NCI-H1417 (cell line): ENCODE measurements at places on chromosomes 2 and 18.
A peak's percentile ranks its signal among the peaks of the same experiment; 100 is the strongest.

DNA sequence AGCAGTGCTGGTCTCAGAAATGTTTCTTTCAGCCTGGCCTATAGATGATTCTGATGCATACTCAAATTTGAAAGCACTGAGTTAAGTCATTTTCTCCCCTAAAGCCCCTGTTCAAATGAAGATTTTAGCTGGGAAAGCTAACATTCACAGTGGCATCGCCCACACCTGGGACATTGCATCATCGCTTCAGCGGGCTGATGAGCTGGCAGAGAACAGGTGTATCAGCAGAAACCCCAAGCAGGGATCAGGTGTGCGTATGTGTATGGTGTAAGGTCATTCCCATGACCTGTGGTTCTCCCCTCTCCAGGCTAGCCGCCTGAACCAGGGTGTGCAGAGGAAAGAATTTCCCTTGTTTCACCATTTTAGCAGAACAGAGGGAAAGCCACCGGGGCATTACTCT, 56.3 kb downstream of the EPAS1 start:
- no peak for DNase-seq

GRCh38 chr2:210132239-210132638, 39.0 kb downstream of the KANSL1L start:
- no peak for DNase-seq

DNA sequence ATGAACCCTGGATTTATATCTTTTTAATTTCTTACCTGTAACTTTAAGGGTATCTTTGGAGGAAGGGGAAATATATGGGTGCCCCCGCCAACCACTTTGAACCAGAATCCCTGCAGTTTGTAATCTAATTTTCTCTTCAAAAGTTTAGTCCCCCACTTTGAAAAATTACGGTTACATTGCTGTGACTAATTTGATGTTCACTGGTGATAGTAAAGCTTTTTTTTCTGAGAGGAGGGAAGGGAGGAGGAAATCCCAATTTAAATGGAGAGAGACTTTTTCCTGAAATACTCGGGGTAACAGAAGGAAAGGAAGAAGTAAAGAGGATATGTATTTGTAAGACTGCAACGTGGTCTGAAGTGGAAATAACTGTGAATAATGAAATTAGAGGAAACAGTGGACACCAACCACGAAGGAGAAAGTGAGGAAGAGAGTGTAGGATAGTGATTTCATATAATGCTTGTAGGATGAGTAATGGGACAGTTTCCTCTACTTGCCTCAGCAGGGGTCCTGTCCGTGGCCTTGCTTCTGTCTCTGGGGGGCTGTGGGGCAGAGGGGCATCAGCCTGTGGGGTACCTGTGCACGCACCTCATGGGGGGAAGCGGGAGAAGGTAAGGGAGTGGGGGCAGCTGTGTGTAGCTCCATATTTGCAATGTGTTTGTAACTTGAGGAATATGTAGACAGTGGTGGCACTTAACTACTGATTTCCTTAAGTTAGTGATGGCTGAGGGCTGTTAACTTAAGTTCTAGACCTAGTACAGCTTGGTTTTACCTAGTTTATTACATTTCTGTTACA, 161.1 kb downstream of the LTBP1 start:
- no peak for DNase-seq

- DNase-seq, result no peak
Observed at GRCh38 chr2:235541016-235541415, 47.2 kb downstream of the AGAP1 start.

DNA sequence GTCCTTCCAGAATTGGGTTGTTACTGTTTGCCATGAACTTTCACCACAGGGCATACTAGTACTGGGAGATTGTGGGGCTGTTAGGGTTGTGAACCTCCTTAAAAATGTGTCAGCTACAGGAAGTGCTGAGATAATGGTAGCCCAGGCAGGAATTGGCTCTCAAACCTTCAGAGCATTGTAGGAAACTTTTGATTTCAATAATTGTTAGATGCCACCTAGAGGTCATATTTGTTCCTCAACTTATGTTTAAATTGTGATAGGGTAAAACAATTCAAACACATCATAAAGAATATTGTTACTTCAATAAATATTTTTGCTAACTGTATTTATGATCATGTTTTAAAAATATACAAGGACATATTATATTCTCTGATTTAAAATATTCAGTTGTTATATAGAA, 594.6 kb downstream of the ADCYAP1 start:
- DNase-seq, result peak; percentile 24

DNA sequence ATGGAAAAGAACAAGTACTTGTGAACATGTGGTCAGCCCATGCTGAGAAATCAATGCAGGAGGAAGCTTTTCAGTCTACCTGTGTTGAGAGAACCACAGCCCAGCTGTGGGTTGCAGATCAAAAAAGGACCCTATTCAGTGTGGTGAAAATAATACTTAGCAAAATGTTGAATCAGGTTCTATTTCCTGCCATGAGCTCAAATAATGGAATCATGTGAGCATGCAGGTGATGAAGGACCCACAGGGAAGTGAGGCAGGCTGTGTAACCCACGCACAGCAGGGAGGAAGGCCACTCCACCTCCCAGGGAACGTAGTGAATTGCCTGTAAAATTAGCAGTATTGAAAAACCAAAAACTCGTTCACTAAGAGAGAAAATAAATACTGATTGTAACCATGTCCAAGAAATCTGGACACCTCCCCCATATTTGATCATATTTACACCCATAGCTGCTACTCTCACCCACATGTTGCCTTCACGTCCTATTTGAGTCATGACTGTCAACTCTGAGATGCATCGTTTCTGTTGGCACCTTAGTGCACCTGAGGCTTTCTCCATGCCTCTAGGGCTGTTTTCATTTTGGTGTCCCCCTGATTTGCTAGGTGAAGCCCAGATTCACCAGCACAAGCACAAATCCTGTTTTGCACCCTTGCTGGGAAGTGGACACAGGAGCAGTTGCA, 20.5 kb upstream of the BCL2L11 start:
- peak; percentile 26 for DNase-seq

- no peak for DNase-seq
Observed at GRCh38 chr18:56390626-56391025, 247.8 kb downstream of the TXNL1 start.

DNA sequence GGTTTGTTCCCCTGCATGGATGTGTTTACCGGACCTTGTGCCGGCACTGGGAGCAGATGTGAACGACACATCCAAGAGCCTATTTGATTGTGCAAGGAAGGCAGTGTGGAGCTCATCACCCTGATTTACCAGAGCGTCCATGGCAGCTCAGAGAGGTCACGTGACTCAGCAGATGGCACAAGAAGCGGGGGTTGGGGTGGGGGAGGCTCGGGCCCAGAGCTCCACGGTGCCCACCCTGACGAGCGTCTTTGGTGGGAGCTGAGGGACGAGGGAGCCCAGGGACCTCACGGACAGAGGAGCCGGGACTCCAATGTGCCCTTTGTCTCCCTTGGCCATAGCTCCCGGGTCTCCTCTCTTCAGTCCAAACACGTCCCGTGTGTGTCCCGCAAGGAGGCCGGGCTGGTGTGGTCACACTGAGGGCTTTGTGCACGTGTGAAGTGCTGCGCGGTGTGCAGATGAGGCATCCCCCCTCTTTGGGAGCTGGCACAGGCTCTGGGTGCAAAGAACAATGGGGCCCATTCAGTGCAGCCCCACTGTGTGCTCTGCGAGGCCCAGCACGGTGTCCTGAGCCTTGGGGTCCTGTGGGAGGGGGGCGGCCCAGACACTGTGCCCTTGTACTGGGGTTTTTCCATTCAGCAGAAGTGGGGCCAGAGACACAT, 15.5 kb downstream of the KCNIP3 start:
- no peak for DNase-seq

DNA sequence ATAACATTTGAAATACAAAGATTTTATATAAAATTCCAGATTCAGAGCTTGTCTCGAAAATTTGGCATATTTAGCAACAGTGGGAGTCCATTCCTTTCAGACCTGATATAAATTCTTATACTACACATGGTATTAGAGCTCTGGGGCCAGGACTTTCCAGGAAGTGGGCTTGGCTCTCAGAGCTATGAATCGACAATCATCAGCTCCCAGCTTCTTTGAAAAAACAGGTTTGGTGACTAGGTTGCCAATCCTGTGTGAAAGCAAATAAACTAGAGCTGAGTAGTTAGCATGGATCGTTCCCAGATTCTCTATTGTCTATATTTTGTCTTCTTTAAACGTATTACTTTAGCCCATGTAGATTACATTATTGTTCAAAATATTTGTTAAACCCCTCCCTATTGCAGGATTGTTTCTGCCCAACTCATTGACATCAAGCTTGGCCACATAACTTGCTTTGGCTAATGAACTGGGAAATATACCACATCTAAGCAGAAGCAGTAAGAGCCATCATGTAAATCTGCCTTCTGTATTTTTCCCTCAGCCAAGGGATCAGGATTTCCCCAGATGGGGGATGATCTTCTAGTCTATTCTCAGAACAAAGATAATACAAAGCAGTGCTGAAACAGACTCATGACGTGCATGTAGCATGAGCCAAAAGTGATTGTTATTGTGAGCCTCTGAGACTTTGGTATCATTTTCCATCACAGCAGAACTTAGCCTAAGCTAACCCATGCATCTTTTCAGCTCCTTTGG, 105.4 kb downstream of the KCNH7 start:
- DNase-seq, result peak; percentile 3

DNA sequence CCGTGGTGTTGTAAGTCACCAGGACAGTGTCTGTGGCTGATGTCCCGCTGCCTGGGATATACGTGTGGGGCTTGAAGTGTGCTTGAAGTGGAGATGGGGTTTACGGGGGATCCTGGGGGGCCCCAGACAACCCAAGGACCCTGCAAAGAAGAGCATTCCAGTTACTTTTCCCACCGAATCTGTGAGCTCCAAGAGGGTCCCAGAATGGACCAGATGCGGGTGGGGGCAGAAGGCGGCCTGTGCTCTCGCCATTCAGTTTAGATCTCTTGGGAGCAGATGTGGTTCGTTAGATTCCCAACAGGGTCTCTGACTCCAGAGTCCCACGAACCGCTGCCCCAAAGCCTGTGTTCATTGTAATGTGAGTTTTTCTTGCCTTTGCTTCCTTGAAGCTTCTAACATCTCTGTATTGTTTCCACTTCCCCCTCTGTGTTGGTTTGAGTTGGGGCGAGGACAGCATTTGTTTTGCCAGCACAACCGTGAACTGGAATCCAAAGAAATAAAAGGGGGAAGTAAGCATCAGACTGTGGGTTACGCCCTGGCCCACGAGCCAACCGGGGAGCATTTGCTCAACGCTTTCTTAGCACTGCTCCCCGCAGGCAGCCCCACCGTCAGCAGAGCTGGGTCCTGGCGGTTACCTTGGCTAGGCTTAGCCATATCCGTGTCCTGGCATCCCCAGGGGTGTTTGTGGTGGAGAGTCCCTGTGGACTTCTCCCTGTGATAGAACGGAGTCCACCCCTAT, 92.1 kb downstream of the SH3BP4 start:
- DNase-seq, result no peak

GRCh38 chr2:203928849-203929248, 7.7 kb upstream of the ICOS start:
- DNase-seq, result no peak

GRCh38 chr2:2590841-2591541, 259.9 kb upstream of the MYT1L start:
- DNase-seq, result no peak

DNA sequence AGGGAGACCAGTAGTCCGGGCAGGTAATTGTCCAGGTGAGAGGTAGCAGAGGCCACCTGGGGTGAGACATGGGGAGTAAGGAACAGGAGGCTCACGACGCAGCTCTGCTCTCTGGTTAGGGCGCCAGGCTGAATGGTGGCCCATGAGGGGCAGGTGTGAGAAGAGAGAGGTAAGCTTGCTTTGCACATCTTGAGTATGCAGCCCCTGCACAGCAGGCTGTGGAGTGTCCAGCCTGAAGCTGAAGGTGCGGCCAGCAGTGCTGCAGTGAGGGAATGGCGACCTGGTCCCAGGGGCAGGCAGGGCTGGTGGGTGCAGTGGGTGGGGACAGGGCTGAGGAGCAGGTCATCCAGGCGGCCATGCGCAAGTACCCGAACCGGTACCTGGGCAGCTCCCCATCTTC, 15.7 kb downstream of the PRELID3A start:
- DNase-seq, result no peak

DNA sequence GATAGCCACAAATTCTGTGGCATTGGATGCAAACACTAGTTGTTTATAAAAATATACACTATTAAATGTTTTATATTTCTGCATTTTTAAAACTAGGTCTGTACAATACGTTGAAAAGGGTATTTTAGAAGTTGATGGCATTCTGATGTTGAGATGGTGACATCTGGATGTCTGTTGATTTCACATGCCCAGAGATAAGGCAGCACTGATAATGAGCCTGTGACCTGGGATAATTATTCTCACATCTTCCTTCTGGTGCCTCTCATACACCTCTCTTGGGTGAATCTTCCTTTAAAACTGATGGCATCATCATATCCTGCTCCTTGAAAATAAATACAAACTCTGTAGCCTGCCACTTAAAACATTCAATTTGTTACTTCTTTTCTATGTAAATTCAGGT, 208.6 kb downstream of the NYAP2 start:
- DNase-seq, result no peak

DNA sequence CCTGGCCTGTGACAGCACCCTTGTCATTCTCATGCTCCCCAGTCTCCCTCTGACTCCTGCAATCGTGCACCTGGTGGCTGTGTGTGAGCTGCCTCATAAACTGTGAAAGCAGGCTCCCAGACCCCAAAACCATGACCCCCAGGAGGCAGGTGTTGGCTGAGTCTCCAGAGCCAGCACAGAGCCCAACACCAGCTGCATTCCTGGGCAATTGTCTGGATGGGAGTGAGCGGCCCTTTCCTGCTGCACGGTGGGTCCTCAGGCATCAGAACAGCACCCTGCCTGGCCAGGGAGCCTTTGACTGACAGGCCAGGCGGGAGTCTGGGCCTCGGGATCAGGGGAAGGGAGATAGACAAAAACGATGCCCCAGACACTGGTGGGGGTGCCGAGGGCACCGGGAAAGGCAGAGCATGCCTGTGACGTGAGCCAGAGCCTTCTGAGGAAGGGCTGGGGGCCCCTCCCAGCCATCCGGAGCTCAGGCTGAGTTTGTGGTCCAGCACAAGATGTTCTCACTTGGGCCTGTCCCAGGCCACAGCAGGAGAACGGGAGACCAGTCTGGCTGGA, 135.1 kb upstream of the GPC1 start:
- no peak for DNase-seq

DNA sequence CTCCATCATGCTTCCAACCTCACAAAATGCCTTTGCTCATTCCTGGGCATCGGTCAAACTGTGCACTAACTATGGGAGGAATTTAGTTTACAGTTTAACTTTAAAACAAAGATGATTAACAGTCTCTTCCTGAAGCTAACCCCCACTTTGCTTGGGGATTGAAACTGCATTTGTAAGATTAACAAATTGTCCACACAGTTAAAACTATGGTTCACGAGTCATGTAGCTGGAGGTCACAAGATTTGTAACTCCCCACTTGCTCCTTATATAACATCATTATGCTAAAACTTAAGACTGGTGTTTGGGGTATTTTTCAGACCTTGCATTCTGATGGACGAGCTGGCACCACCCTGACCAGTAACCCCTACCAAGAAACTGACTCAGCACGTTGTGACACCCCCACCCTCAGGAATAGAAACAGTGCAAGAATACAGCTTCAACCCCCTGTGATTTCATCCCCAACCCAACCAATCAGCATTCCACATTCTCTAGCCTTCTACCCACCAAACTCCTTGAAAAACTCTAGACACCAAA, 252.3 kb downstream of the MBD5 start:
- DNase-seq, result no peak
